AG04450 (cell line): ENCODE measurements at places on chromosomes 3 and 15.

DNA sequence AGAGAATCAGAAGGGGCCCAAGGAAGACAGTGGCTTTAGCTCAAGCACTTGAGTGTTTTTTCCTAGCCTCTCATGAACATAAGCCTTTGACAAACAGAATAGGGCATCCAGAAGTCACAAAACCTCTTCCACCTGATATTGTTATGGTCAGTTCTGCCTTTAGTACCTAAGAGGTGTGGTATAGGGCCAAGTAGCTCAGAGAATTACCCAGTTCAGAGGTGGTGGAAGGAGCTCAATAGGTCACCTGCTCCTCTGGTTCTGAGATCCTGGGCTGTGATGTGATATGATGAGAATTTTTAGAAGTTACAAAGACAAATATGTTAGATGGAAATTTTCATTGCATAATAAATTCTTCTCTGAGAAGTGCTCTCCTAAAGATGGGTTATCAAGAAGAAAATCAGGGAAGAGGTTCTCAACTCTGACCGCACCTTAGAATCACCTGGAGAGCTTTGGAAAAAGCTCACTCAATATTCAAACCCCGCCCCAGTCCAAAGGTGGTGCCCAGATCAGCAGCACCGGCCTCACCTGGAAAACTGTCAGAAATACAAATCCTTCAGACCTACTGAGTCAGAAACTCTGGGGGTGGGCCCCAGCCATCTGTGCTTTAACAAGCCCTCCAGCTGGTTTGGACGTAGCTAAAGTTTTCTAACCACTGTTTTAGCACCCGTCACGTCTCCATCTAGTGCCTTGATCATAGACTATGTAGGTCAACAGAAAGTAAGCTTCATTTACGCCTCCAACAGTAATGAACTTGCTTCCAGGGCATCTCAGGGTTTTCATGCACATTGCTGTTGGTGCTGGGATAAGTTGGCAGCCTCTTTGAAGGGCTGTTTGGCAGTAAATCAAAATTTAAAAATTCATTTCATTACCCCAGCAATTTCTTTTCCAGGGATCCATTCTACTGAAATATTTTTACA, 101.3 kb downstream of the MYH15 start:
- DNase-seq, result no peak

DNA sequence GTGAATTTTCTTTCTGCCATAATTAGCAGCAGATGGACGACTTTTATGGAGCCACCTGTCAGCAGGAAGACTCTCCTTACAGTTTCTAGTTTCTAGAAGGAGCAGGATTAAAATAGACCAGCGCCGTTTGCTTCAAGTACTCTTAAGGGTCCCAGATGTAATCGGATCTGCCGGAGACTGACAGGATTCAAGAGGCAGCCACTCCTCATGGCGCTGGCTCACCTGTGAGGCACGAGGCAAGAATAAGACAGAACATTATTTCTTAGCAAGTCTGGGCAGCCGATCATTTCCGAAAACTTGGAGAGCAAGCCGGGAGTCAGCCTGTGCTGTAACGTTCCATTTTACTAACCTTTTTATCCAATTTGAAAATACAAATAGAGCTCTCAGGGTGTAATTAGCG, 410.4 kb upstream of the RORA start:
- no peak for DNase-seq

- DNase-seq, result no peak
Observed at GRCh38 chr15:27486683-27487647, 516.0 kb downstream of the GABRG3 start.

GRCh38 chr15:43955140-43955539, 128.3 kb downstream of the WDR76 start:
- DNase-seq, result no peak

DNA sequence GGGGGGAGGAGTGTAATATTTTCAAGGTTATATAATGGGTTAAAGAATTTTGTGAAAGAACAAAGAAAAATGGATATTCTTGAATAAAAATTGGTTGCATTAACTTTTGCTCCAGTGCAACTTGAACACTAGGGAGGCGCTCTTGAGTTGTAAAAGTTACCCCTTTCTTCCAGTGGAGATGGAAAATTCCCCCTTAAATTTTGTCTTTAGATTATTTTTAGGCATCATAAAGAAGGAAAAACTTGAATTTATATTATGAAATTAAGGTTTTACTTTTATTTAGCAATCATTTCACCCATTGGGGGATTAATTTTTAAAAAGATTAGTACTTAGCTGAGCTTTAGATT, 550 bp upstream of the CHD2 start:
- no peak for DNase-seq

DNA sequence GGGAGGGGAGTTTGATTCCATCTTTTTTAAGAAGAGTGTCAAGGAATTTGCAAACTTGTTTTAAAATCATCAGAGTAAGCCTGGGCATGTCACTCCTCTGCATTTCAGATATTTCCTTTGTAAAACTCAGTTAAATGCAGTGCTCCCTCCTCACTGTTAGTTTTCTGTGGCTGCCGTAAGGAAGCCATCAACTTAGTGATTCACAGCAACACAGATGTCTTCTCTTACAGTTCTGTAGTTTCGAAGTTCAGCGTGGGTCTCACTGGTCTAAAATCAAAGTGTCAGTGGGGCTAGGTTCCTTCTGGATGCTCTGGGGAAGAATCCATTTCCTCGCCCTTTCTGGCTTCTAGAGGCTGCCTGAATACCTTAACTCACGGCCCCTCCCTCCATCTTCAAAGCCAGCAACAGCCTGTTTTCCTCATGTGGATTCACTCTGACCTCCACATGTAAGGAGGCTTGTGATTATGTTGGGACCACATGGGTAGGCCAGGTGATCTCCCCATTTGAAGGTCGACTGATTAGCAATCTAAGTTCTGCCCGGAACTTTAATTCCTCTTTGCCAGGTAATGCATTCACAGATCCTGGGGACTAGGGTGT, 12.4 kb downstream of the ISG20 start:
- no peak for DNase-seq

- DNase-seq, result no peak
Observed at GRCh38 chr15:31039961-31040360, 48.5 kb upstream of the MTMR10 start.

GRCh38 chr15:31111091-31111647, 9.6 kb upstream of the TRPM1 start:
- no peak for DNase-seq
